T-helper 17 cell (primary cell): ENCODE measurements at places on chromosomes 16 and 17.
A peak's percentile ranks its signal among the peaks of the same experiment; 100 is the strongest.

DNA sequence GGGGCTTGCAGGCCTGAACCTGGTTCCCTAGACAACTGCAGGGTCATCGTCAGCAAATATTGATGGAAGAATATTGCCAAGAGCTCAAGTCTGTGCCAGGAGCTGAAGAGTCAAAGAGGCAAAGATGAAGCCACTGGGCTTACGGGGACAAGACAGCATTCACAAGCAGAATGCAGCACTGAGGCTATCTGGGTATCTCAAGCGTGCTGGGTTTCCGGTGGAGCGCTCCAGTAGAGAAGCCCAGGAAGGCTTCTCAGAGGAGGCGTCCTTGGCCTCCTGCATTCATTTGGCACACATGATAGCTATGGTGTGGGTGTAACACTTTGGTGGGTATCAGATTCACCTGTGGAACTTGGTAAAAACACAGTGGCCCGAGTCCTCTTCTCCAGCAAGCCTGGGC, 2.9 kb downstream of the FADS6 start:
- DNase-seq = no peak

GRCh38 chr17:28306954-28307401, 12.0 kb upstream of the TMEM97 start:
- DNase-seq = no peak

GRCh38 chr17:37478187-37478586, 11.5 kb upstream of the DUSP14 start:
- DNase-seq = no peak

DNA sequence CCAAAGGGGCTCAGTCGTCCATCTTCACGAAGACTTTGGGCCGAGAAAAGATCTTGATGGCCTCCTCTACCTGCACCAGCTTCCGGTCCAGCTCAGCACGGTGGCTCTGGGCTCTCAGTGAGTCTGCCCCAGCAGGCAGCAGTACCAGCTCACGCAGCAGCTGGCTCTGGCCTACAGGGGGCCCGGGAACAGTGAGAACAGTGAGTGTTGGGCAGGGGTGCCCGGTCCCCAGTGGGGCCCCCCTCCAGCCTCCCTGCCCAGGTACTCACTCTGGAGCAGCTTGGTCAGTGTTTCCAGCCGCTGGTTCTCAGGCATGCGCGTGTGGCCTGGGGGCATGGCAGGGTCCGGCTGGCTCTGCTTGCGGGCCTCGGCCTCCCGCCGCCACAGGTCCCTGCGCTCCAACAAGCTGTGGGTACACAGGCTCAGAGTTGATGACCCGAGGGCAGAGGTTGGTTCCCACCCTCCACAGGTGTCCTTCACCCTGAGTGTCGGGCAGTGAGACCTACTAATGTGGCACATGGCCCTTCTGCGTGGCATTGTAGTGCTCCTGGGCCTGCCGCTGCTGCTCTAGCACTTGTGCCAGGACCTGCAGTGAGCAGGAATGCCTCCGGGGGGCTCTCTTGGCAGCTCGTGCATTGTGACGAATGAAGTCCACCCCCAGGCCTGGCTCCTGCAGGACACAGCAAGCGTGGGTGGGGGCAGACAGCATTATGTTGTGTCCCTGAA, 2.6 kb downstream of the PARD6A start:
- DNase-seq = no peak

GRCh38 chr17:29560316-29560715, 6.5 kb downstream of the ABHD15 start:
- no peak for DNase-seq

- no peak for DNase-seq
Measured at GRCh38 chr17:74274709-74275340, 791 bp downstream of the DNAI2 start.

DNA sequence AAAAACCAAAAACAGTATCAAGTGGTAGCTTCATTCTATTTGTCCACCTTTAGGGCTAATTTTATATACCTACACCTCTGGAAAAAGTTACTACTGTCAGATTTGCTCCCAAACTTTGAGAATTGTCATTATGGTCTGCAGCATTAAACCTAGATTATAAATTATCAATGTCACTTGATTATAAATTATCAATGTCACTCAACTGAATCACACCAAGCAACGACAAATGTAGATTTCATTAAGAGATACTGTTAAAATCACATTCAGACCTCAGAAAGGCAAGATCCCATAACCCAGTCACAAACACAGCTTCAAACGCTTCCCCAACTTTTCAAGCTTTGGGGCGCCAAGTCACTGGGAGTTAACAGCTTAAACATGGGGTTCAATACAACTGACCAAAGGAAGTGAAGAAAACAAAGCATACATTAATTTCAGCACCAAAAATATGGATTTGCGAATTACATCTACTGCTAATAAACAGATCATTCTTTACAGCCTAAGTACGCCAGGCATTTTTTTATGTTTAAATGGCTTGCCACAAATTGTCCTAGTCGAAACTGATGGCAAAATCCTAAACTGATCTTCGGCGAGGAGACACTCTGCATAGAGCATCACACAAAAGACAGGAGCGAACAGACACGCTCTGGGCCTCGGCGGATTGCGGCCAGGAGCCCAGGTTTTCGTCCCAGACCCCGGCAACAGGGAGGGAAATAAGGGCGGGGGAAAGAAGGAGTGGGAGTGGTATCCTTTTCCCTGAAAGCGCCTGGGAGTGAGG, 981 bp downstream of the GLG1 start:
- DNase-seq = no peak

DNA sequence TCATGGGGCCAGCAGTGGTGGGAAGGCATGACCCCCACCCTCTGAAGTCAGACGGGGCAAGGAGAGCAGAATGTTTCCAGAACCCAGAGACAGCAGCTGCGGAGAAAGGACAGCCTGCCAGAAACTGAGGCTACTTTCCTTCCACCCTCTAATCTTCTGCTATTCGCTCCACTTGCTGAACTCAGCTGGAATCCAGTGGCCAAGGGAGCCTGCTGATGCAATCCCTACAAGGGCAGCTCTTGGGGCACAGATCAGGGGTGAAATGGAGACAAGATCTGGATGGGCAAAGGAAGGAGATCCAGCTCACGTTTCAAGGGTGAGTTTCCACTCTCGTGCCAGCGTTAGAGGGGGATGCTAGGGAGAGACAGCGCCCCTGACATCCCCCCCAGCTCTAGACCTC, 479.1 kb downstream of the SLC39A11 start:
- no peak for DNase-seq

DNA sequence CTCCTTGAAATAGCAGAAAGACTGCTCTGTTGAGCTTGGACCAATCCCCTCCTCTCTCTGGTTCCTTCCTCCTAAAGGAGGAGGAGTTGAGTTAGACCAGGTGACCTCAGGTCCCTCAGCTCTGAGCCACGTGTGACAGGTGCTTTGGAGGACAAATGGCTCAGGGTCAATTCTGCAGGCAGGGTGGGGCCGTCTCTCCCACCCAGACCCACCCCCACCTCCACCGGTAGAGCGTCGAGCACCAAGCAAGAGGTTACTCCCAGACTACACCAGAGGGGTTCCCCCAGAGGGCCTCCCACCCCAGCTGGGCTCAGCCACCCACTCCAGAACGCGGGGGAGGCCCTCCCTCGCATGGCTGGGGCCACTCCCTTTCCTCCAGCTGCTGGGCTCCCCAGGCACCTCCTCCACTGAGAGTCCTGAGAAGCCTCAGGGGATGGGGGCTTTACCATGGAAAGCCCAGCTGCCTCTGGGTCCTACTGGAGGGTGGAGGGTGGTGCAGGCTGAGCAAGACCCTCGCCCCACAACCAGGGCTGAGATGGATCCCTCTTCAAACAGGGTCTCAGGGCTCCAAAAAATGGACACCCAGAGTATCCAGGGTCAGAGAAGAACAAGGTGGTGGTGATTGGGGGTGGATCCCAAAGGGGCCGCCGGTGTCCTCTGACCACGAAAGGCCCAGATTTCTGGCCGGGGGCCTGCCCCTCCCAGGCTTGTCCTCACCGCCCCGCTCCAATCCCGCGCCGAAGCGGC, 7.6 kb downstream of the MYO1C start:
- peak; percentile 66 for DNase-seq

DNA sequence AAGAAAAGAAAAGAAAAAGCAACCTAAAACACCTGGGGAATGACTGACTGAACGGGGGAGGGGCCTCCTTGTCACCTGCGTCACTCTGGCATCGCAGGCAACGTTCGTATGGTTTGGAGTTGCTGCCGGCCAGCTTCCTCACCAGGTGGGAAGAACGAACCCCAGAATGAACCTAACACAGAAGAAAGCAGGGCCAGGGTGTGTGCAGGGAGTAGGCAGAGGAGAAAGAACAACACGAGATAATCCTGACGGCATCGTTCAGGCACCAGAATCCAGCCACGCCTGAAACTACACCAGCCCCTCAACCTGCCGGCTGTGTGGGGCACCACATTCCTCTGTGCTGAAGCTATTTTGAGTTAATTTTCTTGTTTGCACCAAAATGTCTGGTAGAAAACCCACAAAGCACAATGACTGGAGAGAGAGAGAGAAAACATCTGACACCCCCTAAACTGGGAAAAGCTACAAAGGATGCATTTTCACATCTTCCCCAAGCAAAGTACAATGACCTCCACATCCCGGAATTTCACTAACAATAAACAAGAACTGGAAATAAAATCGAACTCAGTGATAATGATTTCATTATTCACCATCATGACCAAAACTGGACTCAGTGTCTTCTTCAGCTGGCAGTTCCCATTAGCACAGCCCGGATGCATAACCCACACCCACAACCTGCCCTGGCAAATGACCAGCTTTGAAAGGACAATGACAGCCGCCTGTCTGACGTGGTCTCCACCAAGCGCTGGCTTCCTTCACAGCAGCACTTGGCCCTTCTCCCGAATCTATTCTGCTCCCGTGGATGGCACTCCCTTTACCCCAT, 23.6 kb downstream of the RAB40B start:
- DNase-seq = no peak

- DNase-seq = no peak
Measured at GRCh38 chr17:8969901-8970300, 4.4 kb upstream of the PIK3R5 start.

GRCh38 chr17:16215965-16216316, 607 bp upstream of the NCOR1 start:
- DNase-seq = no peak

- DNase-seq = no peak
Measured at GRCh38 chr17:77556383-77557061, 402.0 kb upstream of the TNRC6C start.

DNA sequence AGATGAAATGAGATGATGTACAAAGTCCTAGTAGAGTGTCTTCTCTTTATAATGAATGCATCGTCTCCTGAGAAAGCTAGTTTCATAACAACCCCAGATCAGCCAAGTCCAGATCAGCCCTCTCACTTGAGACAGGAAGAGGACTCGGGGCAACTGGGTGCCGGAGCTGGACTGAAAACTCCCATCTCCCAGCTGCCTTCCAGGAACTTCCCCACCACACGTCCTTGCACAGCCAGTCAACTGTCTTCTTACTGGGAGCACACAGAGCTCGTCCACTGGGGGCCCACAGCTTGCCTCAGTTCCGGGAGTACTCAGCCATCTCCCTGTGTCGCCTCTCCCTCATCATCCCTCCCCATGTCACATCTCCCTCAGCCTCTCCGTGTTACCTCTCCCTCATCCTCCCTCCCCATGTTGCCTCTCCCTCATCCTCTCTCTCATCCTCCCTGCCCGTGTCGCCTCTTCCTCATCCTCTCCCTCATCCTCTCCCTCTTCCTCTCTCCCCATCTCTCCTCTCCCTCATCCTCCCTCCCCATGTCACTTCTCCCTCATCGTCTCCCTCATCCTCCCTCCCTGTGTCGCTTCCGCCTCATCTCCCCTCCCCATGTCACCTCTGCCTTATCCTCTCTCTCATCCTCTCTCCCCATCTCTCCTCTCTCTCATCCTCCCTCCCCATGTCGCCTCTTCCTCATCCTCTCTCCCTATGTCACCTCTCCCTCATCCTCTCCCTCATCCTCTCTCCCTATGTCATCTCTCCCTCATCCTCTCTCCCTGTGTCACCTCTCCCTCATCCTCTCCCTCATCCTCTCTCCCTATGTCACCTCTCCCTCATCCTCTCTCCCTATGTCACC, 22.4 kb upstream of the KCNH6 start:
- DNase-seq = no peak

- DNase-seq = no peak
Measured at GRCh38 chr16:84844049-84844350, 24.2 kb downstream of the CRISPLD2 start.

DNA sequence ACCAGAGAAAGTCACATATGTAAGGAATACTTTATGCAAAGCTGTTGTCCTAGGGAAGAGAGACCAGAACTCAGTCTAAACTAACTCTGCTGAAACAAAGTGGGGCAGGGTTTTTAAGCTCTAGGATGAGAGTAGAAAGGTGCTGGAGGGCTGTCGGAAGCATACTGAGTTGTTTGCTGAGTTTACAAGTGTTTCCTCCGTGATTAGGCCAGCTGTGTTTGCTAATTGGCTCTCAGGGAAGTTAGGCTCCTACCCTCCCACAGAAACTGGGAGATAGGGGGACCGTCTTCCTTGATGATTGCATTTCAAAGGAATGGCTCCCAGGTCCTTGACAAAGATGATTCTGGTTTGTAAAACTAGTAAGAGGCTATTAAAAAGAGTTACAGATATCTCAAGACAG, 24.4 kb upstream of the CRYM start:
- no peak for DNase-seq

DNA sequence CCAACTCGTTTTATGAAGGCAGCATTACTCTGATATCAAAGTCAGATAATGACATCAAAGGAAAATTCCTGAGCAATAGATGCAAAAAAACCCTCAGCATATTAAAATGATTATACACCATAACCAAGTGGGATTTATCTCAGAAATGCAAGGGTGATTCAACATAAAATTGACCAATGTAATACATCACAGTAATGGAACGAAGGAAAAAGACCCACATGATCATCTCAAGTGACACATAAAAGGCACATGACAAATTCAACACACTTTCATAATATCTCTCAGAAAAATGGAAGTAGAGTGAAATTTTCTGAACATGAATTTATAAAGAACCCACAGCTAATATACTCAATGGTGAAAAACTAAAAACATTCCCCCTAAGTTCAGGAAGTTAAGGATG, 118.8 kb downstream of the ITFG1 start:
- no peak for DNase-seq

GRCh38 chr17:12646761-12647422, 18.8 kb upstream of the MYOCD start:
- DNase-seq = no peak

DNA sequence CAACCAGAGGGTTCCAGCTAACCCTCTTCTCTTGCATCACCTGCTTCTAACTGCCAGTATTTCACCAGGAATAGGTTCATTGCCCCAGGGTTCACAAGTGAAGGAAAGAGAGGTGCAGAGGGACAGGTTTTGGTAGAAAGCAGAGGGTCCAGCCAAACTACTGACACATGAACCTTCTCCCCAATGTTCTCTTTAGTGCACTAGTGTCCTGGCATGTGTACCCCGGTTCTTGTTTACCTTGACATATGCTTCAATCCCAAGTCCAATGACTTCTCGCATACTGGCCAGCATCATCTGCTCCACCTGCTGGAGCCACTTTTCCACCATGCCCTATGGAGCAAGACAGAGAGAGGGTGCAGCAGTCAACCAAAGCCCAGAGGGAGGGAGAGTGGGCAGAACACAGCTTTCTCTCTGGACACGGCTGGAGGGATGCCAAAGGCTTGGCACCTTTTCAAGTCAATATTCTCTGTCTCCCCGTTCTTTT, 90.6 kb downstream of the DNAH3 start:
- no peak for DNase-seq

GRCh38 chr16:52912565-52913173, 140.0 kb downstream of the CHD9NB start:
- DNase-seq = no peak

GRCh38 chr17:15287538-15288267, 22.6 kb upstream of the PMP22 start:
- DNase-seq = no peak

GRCh38 chr17:44111777-44112176, 11.7 kb downstream of the HDAC5 start:
- DNase-seq = no peak
